ENCODE measurements at places on chromosomes 4 and X.

DNA sequence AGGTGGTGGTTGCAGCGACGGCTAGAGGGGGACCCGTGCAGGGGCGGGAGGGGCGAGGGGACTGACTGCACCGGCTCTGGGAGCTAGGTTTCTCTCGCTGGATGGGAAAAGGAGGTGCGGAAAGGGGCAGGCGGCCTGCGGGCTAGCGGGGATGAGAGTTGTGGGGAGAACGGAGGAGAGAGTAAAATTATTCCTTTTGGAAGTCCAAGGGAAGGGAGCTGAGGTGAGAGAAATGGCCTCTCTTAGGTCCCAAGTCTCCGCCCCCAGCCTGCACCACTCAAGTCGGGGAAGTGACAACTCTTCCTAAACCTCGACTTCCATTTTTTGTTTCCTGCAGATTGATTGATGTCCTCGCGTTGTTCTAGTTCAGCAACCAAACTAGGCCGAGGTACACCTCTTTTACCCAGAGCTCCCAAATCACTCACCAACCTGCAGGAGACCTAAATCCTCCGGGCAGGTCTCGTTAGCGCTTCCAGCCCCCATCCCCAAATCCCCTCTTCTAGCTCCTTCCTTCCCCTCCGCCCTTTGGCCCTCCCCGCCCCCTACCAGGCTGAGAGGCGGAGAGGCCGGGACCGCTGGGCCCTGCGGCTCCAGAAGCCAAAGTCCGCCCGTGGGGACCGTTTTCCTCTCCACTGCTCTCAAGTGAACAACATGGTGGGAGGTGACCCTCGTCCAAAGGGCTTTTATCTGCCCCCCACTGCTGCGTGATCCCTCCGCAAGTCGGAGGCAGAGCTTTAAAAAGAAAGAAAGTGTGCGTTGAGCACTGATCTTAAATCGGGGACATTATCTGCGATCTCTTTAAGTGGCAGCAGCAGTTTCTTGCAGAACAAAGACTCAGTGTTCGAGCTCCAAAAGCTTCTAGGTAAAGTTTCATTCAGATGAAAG is 7.3 kb downstream of the PITX2 start:
- no peak for DNase-seq

DNA sequence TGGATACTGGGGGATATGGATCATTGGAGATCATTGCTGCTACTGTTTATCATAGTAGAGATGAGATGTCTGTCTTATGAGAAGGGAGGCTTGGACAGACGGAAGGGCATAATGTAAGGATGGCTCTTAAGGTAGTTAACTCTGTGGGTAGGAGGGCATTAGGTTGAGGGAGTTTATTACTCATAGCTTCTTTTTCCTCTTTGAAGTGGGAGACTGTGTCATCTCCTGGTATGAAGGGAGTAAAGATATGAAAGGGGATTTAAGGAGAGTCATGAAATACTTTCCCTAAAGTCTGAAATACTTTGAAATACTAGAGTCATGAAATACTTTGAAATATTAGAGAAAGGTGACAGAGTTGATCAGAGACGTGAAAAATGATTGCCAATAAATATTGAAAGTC is 255.5 kb upstream of the PITX2 start:
- DNase-seq, result no peak

GRCh38 chr4:118357601-118358000 is 4.8 kb upstream of the PRSS12 start:
- no peak for DNase-seq

GRCh38 chr4:148344352-148344751 is 97.9 kb downstream of the NR3C2 start:
- no peak for DNase-seq

GRCh38 chrX:153214934-153215333 is 35.9 kb downstream of the MAGEA1 start:
- DNase-seq, result no peak

GRCh38 chrX:13188731-13189309 is 131.0 kb downstream of the ATXN3L start:
- no peak for DNase-seq

- DNase-seq, result no peak
Observed at GRCh38 chrX:9456250-9457074, 8.4 kb upstream of the TBL1X start.

DNA sequence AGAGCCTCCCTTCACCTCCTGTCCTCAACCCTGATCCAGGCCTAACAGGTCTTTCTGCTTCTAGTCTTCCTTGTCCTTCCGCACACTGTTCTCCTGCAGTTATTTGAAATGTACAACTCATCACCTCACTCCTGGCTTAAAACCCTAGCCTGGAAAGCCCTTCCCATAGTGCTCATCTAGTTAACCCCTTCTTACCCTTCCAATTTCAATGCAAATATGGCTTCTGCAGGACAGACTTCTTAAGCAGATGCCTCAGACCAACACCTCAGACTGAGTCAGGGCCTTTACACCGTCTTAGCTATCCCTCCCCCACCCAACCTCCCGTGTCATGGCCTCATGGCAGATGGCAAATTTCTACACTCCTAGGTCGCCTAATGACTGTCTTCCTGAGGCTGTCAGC is 130.4 kb downstream of the BCOR start:
- DNase-seq, result no peak

GRCh38 chr4:21778702-21779101 is 169.9 kb downstream of the KCNIP4 start:
- DNase-seq, result no peak

DNA sequence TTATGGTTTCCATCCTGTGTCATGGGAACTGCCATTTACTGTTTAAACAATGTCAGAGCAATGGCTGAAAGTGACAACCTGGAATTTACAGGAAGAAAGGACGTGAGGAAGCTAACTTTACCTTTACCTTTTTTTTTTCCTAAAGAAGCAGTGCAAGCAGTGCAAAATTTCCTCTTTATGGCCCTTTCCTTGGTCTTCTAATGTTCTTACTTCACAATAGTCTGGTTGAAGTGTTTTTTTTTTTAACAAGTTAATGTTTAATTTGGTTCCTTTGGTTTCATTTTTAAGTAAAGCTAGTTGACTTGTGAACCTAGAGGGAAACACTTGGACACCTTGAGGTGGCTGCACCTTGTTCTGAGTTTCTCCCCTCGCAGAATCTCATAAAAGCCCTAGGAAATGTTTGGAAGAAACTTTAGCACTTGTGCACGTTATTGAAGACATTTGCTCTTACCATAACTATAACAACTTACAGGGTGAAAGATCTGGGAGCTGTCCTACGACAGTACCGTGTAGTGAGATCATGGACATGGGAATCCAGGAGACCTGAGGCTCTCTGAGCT is 1.8 kb downstream of the SGMS2 start:
- DNase-seq, result no peak

Measured in activated gamma-delta T cell (primary cell).